ENCODE measurements at places on chromosomes 3 and 15.

- no peaks in the 10 kb centered on the region for H3K27me3 ChIP-seq
- no peak overlapping the region for H3K4me3 ChIP-seq
- H3K4me1 ChIP-seq = peaks cover 10% of the 10 kb centered on the region
- no peak overlapping the region for H3K27ac ChIP-seq
Observed at GRCh38 chr3:112354642-112355306, 21.8 kb downstream of the CD200 start.

GRCh38 chr3:194346621-194347020 lies 4.5 kb downstream of the CPN2 start:
- no peak for DNase-seq
- H3K4me3 ChIP-seq = no peak overlapping the region
- no peaks in the 10 kb centered on the region for H3K4me1 ChIP-seq
- H3K36me3 ChIP-seq = no peaks in the 10 kb centered on the region
- no peak overlapping the region for H3K27ac ChIP-seq

DNA sequence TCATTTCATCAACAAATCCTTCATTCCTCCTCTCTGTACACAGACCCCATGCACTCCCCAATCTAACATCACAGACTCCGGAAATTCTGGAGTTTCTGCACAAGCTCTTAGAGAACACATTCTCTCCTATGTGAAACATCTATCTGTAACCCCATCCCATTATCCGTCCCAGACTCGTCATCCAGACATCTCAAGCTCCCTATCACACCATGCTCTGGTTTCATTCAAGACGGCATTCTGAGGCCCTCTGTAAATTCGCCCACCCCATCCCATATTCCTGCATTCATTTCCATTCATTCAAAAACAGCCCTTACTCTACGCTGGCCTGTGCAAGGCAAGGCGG lies 575 bp downstream of the LEO1 start:
- H3K27me3 ChIP-seq = no peaks in the 10 kb centered on the region
- peak overlapping the region; percentile 98 for H3K4me3 ChIP-seq
- H3K4me1 ChIP-seq = peaks cover 25% of the 10 kb centered on the region
- peak overlapping the region; percentile 98 for H3K27ac ChIP-seq
- no peak for DNase-seq
- peaks cover 23% of the 10 kb centered on the region for H3K36me3 ChIP-seq

GRCh38 chr15:99440551-99441443 lies 125.0 kb upstream of the MEF2A start:
- H3K27me3 ChIP-seq = peaks cover 19% of the 10 kb centered on the region
- H3K36me3 ChIP-seq = no peaks in the 10 kb centered on the region
- no peak for DNase-seq

DNA sequence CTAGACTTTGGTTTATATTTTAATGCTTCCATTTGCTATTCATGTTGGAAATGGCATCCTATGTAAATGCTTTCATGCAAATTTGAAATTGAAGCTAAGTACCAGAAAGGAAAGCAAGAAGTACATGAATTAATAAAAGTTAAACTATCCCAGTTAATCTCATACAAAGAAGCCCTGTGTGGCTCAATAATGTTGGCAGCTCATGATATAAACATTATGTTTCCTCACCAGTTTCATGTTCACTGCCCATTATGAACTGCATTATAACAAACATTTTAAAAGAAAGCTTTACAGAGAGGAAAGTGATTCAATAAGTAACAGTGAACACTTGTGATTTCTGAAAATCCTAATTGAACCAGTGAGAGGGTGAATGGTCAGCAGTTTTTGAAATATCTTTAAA lies 62.9 kb upstream of the ROBO2 start:
- H3K4me1 ChIP-seq = no peaks in the 10 kb centered on the region
- no peaks in the 10 kb centered on the region for H3K36me3 ChIP-seq
- H3K27ac ChIP-seq = no peak overlapping the region

DNA sequence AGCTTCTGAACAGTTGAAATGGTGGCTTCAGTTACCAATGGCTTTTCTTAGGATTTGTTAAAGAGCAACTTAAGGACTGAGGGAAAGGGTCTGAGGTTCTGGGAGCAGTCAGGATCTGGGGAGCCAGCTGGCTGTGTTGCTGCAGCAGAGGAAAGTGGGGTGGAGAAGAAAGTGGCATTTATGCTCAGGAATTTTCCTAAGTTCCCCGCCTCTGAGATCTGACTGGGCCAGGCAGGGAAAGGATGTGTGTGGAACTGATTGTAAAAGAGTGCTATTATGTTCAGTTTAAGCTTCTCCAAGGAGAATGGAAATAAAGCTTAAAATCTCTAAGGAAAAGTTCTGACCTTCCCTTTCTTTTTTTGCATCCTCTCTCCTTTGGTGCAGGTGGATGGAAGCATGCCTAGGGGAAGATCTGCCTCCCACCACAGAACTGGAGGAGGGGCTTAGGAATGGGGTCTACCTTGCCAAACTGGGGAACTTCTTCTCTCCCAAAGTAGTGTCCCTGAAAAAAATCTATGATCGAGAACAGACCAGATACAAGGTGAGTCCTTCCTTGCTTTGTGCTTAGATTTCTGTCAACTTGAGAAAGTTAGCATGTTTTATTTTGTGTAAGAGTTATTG lies 37.8 kb downstream of the IQGAP1 start:
- H3K27me3 ChIP-seq = no peaks in the 10 kb centered on the region
- H3K4me3 ChIP-seq = no peak overlapping the region
- peak overlapping the region; percentile 80 for H3K27ac ChIP-seq
- H3K36me3 ChIP-seq = peaks cover 17% of the 10 kb centered on the region

DNA sequence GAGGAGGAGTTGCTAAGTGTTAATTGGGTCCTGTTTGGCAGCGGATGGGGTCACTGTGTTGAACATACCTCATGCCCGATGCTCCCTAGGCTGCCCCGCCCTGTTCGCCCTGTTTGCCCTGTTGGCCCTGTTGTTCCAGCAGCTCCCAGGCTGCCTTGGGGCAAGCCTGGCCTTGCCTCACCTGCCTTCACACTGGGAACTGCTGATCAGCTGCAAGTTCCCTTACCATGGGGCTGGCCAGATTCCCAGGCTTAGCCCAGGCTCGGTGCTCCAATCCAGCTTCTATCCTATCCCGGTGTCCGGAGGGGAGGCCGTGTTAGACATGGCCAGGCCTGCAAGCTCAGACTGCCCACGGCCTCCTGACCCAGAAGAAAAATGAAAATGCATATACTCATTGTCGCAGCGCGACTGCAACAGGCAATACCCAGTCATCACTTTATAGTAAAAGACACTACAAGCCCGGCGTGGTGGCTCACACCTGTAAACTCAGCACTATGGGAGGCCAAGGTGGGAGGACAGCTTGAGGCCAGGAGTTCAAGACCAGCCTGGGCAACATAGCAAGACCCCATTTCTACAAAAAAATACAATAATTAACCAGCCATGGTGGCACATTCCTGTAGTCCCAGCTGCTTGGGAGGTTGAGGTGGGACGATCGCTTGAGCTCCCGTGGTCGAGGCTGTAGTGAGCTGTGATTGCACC lies 42.9 kb upstream of the ZNF710 start:
- H3K4me1 ChIP-seq = no peaks in the 10 kb centered on the region
- H3K4me3 ChIP-seq = no peak overlapping the region
- H3K27ac ChIP-seq = no peak overlapping the region
- H3K27me3 ChIP-seq = no peaks in the 10 kb centered on the region
